ENCODE measurements at places on chromosomes 2 and 18.

GRCh38 chr18:12346240-12346565 is 30.8 kb downstream of the AFG3L2 start:
- DNase-seq, result no peak

GRCh38 chr2:100976645-100977391 is 25.3 kb upstream of the RPL31 start:
- DNase-seq, result peak; percentile 86

DNA sequence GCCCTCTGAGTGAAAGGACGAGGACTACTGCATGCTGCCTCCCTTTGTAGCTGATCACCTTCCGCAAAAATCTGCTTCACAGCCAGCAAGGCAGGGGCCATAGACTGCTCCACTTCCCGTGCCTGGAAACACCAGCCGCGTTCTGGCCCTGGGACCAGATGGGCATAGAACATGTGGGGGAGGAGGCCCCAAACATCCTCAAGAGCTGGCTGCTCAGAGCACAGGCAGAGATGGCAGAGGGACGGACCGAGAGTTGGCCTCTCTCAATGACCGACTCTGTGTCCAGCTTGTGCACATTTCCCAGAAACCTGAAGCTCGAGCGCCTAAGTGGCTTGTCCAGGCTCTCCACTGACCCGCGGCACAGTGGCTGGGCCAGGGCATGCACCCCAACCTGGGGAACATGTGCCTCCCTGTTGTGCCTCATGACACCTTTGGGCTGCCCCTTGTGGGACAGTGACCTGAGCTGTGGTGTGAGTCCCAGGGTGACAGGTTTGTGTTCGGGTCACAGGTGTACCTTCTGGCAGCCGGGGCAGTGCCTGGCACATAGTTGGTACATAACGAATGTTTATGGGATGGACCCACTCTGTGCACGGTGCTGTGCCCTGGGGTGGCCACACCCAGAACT is 9.1 kb downstream of the KCNF1 start:
- no peak for DNase-seq

GRCh38 chr2:15965564-15966019 is 25.2 kb downstream of the MYCN start:
- DNase-seq, result no peak

DNA sequence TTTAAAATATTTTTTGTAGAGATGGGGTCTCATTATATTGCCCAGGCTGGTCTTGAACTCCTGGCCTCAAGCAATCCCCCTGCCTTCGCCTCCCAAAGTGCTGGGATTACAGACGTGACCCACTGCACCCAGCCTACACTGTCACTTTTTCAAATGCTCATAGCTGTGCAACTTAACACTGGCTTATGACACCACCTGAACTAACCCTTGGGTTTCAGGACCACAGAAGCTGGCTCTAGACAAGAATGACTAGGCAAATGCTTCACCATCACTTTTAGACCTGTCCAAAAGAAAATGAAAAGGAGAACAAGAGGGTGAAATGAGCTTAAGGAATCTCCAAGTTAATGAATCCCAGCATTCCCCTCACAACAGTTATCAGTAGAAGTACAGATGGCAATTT is 13.3 kb downstream of the ERCC3 start:
- no peak for DNase-seq

Data from amniotic epithelial cell (primary cell).